Stimulated activated CD8-positive, alpha-beta memory T cell treated with anti-CD3 and anti-CD28 coated beads, Interleukin-7, amount 100 ng/mL, for 1 hour (primary cell): ENCODE measurements at places on chromosomes 4 and X.

- no peak for DNase-seq
These were observed 118.7 kb upstream of the ANXA3 start for GRCh38 chr4:78432896-78433295.

GRCh38 chr4:86132468-86132867 is 227.4 kb downstream of the MAPK10 start:
- DNase-seq: no peak

DNA sequence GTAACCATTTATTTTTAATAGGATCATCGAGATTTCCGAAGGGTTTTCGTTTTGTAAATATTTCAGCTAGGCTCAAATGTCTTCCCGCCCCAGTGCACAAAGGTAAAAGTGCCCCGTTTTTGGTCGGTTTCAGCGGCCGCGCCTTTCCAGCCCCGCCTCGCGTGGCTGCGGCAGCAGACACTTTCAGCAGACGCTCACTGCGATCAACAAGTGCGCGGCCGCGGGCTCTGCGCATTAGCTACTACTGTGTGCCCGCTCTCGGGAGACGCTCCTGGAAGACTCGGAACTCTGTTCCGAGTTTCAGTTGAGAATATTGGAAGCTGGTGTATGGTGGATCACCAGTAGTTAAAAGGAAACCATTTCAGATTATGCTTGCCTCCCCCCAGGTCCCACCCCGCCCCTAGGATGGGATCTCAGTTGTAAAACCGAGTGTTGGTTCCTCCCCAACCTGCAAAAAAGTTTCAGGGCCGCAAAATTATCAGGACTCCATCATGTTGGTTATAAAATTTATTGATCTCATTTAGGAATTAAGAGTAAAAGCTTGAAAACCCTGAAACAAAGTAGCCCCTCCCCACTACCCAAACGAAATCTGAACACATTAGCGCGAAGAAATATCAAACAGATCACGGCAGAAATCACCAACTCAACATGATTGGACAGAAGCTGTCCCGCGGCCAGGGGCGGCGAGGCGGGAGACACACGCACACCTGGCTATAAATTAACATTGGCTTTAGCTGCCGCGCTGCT is 2.2 kb downstream of the SOX3 start:
- no peak for DNase-seq

GRCh38 chr4:95348418-95348817 is 200.4 kb downstream of the UNC5C start:
- no peak for DNase-seq

DNA sequence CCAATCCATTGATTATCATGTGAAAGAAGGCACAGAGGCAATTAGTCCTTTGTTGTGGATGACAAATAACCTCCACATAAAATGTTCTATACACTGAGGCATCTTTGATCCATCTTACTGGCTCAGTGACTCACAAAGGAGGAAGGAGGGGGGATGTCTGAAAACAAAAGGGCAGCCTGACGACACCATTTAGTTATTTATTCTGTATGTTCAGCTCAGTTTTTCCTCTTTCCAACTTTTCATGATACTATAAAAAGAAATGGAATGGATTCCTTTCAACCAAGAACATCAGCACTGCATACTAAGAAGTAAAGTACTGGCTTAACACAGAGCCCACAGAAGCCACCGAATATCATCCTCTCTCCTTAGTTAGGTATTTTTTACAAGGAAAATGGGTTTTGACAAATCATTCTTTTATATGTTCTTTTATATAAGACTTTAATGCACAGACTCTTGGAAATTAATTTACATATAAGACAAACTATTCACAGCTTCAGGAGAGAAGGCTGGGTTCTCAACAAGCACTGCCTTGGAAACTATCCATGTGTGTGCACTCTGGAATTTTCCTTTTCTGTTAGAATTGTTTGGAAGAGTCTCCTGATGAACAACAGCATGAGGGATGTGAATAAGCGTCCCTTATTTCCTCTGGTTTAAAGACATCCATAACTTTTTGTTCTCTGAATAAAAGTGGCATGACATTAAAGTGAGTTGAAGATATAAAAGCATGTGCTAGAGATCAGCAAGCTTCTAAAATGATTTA is 135.6 kb downstream of the TSPAN5 start:
- DNase-seq: no peak

GRCh38 chr4:26141911-26142638 is 178.7 kb upstream of the RBPJ start:
- DNase-seq: no peak

DNA sequence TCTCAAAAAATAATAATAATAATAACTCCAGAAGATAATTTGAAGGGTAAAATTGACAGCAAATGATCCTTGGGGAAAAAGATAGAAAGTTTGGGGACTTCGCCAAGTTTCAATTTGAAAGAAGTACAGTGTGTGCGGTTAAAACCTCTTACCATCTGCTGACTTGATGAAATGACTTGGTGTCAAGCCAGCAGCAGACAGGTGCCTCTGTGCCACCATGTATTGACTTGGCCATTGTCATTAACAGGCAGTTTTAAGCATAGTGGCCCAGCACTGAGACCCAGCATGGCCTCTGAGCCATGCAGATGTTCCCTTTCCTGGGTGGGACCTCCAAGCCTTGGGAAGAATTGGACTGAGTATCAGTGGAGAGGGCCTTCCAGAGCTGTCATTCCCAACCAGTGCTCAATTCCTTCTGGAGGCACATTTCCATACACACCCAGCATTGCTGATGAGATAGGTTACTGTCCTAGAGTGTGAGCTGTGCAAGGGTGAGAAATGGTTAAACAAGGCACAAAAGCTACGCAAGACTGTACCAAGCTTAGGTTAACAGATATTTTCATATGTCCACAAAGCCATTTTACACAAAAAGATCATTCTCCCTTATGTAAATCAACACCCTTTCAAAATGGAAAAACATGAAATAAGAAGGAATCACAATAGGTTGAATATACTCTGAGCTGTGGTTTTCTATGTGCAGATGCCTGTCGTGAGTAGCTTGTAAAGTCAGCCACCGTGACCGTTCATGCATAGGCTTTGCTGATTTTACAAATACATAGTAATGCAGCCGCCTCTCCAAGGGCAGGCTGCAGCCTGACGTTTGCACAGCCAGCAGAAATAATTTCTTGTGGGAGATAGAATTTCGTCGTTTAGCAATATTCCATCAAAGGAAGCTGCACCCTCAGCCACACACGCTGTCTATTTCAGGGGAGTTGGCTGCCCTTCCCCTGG is 59.4 kb upstream of the FBXW7 start:
- no peak for DNase-seq

GRCh38 chr4:181874602-181875001 is 368.6 kb upstream of the TENM3 start:
- no peak for DNase-seq

DNA sequence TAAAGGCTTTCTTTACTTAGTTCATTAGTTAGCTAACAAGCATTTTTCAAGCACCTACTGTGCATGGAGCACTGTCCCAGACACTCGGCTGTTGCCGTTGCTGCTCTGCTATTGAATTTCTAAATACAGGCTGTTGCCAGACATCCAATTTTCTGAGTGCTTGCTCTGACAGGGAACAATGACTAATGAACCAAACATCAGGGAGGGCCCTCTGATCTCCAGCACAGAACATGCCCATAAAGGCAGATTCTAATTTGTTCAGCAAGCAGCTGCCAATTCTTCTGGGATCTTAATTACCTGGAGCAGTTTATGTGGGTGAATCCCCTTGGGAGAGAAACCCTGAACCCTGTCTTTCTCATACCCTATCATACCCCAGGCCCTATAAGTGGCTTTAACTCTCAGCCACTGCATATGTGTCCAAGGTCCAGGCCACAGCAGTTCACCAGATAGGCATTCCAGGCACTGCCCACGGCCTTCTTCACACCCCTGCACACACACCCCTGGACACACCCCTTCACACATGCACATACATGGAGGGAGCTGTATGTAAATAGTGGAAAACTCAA is 27.9 kb downstream of the TSC22D3 start:
- DNase-seq: no peak

DNA sequence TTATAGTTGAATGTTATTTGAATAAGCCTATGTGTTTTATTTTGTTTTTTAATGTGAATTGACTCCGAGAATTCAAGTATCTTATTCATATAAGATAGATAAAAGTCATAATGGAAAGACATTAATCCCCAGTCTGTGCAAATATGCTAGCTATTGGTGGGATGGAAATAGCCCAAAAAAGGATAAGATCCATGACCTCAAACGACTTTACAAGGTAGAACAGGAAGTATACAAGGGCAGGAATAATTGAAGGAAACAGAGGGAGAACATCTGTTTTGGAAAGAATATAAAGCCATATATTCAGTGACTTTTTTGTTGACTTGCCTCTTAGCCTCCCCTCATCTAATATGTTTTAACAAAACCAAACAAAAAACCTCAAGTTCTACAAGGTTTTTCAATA is 9.0 kb downstream of the ABCE1 start:
- no peak for DNase-seq
